ENCODE measurements at places on chromosomes 16 and 17.

DNA sequence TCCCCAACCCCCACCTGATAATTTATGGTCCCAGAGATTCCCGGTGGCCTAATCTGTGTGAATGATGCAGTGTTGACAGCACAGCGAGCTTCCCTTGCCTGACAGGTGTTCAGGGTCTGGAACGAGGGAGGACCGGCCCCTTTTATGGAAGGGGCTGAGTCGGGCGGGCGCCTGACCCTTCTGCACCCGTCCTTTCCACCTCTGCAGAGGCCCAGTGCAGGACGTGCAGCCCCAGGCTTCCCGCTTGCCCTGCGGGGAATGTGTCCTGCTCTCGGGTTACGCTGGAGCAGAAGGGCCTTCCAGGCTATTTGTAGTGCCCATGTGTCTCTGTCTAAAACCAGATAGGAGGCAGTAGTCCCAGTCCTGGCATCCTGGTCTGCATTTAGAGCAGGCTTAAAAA is 16.2 kb downstream of the SMTNL2 start:
- no peak for DNase-seq

GRCh38 chr16:28062847-28063521 is 530 bp downstream of the GSG1L start:
- no peak for DNase-seq

DNA sequence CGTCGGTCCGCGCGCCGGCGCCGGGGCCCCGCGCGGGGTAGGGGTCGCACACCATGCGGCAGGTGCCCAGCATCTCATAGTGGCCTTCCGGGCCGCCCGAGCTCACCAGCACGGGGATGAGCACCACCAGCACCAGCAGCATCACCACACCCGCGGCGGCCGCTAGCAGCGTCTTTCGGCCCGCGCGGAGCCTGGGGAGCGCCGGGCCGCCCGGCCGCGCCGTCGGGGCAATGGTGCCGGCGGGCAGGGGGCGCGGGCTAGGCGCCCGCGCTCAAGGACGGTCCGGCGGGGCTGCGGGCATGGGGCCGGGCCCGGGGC is 237 bp downstream of the C1QL1 start:
- no peak for DNase-seq

DNA sequence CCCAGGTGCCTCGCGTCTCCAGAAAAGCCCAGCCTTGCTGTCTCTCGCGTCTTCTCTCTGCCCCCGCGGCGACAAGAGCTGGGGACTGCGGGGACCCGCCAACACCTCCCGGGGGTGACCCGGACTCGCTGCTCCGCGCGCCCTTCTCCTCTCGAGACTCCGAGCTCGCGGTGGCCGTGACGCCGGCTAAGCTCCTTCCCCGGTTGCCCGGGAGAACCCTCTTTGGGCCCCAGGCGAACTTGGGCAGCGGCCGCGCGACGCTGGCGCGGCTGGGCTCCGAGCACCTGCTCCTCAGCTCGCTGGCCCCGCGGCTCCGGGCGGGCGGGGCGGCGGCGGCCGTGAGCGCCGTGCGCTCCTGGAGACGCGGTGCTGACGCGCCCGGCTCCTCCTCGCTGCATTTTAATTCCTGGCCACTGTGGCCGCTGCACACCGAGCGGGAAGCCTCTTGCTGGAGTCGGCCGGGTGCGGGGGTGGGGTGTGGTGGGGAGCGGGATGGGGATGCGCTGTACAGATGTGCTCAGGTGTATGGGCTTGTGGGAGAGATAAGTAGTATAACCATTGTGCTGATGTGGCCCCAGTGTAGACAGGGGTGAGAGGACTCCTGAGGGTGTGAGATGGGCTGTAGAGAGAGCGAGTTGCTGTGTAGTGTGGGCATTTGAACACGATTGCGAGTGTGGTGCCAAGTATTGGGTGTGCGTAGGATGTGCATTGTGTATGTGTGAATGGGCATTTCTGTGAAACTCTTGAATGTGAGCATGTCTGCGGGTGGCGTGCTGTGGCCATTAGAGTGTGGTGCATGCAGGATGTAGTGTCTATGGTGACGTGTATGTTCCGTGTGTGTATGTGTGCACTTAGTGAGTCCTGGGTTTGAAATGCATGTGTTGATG is at the start of gene ASIC2:
Gene ASIC2 (minus strand): TSS at position 315 of the 887 bp plus-strand sequence.
- DNase-seq, result no peak

DNA sequence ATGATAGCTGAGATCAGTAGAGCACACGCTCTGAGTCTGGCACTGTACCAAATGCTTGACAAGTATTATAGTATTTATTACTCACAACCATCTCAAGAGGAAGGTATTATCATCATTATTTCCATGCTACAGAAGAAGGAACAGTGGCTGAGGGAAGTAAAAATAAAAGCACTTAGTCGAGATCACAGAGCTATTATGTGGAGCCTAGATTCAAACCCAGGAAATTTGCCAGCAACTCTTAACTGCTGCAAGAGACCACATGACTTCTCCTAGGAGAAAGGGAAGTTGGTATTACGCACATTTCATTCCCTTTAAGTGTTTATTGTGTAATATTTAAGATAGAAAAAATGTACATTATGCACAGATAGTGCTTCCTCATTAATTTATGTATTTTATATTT is 1.0 kb upstream of the RHOT1 start:
- no peak for DNase-seq

DNA sequence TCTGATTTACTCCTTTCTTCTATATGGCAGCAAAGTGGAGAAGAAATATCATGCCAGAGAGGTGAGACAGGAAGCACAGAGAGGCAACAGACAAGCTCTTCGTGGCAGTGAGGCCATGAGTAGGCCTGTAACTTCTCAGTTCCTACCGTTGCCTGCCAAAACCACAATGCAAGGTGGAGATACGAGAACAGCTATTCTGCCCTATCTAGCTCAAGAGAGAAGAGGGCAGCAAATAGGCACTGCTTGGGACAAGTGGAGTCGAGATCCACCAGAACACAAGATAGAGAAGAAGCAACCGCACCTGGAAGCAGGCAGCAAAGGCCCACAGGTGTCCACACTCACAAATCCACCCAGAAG is 24.8 kb downstream of the RANBP10 start:
- DNase-seq, result no peak

DNA sequence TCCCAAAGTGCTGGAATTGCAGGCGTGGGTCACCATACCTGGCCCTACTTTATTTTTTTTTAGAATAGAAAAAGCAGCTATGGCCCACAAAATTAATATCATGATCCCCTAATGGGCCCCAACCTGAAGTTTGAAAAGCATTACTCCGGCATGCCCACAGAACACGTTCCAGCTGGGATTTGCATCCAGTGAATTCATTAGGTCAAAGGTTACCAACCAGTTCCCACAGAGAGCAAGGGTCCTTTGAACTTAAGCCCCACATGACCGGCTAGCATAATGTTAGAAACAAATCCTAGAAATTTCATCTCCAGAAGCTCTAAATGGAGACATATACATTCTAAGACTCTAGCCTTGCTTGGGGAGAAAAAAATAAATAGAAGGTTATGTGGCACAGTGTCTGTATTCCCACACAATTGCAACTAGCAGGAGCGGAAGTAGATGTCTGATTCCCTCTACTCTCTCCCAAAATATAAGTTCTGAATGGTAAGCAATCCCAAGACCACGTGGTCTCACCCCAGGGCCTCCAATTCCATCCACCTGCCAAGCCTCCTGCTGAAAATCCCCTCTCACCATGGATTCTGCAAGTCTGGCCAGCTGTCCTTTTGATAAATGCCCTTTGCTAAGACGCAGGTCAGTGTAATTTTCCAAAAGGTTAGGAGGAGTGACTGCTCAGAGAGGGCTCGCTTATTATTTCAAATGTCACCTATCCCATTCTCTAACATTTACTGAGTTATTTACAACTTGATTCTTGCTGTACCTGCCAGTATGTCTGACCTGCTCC is 395.8 kb downstream of the NPIPA8 start:
- DNase-seq, result no peak

DNA sequence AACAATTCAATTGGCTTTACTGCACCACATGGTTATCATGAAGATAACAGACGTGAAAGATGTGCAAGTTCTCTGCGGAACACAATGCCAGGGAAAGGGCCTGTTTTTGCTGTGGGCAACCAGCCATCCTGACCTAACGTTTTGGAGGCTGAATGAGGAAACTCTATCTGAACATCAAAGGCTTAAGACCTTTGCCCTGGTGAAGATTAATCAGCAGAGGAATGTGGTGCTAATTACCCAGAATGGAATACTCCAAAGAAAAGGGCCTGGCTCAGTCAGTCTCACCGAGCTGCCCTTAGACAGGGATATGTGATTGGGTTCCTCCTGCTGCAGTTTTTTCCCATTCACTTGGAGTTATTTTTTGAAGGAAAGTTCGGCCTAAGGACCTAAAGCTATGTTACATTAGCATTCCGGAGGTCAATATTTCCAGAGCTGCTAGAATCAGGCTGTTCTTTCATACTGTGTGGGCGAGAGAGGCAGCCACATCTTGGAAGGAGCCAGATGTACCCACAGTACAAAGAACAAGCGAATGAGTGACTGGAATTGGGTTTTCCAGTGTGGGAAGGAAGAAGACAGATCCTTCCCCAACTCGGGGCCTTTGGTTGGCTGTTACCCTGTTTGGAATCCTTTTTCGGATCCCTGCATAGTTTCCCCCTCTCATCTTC is 15.5 kb downstream of the ASIC2 start:
- DNase-seq, result no peak

DNA sequence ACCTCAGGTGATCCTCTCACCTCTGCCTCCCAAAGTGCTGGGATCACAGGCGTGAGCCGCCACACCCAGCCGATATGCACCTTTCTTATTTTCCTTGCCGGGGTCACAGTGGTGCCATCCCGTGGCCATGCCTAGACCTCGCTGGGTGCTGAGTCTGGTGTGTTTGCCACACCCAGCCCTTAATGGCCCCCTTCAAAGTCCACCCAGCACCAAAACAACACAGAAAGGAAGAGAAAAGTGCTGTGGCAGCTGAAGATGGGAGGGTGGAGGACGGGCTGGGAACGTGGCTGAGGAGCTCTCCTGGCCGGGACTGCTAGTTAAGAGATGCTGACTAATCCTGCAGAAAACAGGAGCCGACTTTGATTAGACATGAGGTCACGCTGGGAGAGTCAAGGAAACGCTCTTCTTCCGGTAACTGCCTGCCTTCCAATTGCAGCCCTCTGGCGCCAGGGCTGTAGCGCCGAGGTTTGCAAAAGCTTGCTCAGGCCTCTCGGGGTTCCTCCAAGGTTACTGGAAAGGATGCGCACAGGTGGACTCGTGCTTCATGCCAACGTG is 10.9 kb downstream of the SLC43A2 start:
- DNase-seq, result no peak

DNA sequence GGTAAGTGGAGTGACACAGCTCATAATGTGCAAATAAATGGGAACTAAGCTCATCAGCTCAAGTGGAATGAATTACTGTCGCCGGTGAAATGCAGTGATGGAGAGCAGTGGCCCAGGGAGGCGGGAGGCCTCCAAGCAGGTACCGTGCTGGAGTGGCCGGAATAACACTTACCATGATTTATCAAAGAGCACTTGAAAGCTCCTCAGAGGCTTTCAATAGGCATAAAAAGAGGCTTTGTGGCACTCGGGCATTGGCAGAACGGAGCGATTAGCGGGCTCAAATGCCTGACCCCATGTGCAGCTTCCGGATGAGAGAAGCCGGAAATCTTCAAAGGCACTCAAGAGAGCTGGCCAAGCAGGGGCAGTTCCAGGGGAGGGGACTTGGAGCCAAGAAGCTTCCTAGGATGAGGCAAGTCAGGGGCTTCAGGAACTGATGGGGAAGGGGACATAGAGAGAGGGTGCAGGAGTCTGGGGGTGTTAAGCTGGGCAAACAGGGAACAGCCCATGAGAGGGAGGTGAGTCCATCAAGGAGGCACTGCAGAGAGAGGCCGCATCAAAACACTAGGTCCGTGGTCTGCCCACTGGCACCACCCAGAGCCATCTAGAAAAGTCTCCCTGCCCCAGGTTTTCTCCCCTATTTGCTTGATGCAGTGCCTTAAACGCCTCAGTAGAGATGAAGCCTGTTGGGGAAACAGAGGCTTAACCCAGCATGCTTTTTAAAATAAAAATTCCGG is 144.0 kb upstream of the IRX6 start:
- DNase-seq, result no peak

DNA sequence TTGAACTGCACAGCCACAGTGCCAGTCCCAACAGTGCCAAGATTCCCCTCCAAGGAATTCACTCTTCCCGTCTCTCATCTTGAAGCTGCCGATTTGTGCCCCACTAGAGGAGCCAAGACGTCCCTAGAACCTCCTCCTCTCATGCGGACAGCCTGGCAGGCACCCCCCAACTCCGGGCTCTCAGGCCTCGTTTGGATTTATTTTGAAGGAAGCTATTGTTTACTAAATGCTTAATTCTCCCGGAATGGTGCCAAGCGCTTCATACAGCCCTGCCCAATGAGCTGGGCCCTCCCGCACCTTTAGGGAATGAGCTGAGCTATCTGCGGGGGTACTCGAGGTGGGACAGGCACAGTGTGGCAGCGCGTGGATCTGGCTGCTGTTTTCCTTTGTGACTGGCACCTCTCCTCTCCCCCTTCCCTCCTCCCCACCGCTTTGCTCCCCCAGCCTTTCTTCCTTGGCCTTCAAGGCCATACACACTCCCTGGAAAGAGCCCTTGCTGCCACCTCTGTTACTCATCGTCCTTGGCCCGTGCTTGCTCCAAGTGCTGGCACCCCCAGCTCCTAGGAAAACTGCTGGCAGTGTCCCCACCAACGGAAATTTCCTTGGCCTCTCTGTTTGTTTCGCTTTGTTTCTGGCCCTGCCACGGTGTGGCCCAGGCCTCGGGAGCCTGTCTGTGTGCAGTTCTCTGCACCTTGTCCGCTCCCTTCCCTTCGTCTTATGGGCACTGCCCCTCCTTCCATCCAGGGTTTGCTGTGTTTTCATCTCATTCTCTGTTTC is 49.9 kb upstream of the CDR2 start:
- DNase-seq, result no peak

- DNase-seq, result no peak
Measured at GRCh38 chr17:66405836-66406677, 103.6 kb downstream of the PRKCA start.

DNA sequence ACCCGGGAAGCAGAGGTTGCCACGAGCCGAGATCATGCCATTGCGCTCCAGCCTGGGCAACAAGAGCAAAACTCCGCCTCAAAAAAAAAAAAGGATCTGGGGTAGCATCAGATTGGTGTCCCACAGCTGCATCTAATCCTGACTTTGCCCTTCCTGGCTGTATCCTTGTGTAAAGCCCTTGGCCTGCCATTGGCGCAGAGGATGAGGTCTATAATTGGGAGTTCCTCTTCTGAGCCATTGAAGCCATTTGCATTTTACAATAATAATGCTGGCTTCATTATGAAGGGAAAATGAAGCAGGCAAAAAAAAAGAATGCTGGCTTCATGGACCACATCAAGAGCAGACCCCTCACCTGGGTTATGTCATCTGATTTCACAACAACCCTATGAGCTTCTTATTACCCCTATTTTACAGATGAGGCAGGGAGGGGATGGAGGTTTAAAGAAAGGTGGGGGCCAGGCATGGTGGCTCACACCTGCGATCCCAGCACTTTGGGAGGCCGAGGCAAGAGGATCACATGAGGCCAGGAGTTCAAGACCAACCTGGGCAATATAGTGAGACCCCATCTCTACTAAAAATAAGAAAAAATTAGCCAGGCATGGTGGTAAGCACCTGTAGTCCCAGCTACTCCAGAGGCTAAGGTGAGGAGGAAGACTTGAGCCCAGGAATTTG is 1.2 kb upstream of the LITAFD start:
- DNase-seq, result no peak
